ENCODE measurements at places on chromosomes 16 and 17.

DNA sequence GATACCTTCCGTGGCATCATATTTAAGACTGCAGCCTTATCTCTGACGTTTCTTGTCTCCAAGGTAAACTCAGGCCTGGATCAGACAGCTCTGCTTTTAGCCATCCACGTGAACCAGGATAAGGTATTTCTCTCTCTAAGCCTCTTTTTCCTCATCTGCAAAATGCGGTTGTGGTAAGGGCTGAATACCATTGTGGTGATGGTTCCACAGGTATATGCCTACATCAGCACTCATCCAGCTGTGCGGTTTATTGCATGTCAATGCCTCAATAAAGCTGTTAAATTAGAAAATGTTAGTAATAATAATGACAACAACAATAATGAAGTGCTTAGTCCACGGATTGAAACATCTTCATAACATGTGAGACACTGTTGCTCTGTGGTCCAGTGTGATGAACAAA lies 104.4 kb downstream of the GRIN2A start:
- no peak for DNase-seq

- DNase-seq, result no peak
Observed at GRCh38 chr17:27514595-27515413, 58.6 kb downstream of the KSR1 start.

GRCh38 chr17:6455321-6455705 lies 11.1 kb downstream of the PIMREG start:
- no peak for DNase-seq

- no peak for DNase-seq
Observed at GRCh38 chr17:75144816-75145512, 9.3 kb downstream of the JPT1 start.

DNA sequence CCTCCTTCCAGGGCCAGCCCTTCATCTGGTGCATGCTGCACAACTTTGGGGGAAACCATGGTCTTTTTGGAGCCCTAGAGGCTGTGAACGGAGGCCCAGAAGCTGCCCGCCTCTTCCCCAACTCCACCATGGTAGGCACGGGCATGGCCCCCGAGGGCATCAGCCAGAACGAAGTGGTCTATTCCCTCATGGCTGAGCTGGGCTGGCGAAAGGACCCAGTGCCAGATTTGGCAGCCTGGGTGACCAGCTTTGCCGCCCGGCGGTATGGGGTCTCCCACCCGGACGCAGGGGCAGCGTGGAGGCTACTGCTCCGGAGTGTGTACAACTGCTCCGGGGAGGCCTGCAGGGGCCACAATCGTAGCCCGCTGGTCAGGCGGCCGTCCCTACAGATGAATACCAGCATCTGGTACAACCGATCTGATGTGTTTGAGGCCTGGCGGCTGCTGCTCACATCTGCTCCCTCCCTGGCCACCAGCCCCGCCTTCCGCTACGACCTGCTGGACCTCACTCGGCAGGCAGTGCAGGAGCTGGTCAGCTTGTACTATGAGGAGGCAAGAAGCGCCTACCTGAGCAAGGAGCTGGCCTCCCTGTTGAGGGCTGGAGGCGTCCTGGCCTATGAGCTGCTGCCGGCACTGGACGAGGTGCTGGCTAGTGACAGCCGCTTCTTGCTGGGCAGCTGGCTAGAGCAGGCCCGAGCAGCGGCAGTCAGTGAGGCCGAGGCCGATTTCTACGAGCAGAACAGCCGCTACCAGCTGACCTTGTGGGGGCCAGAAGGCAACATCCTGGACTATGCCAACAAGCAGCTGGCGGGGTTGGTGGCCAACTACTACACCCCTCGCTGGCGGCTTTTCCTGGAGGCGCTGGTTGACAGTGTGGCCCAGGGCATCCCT lies 7.4 kb downstream of the NAGLU start:
- no peak for DNase-seq

GRCh38 chr16:67676516-67676915 lies 9.9 kb downstream of the C16orf86 start:
- no peak for DNase-seq

DNA sequence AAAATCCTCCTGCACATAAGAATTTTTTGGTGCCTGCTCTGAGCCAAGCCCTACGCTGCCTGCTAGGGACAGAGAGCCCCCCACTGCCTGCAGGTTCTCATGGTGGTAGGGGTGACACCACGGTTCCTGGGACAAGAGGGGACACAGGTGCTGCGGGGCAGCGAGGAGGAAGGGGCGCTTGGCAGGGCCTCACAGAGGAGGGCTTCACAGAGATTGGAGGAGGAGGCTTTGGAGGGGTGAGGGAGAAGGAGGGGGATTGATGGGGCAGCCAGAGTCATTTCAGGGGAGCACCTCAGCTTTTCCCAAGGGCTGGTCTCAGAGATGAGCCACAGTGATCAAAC lies 29.8 kb upstream of the GSG1L start:
- no peak for DNase-seq

- DNase-seq, result no peak
Observed at GRCh38 chr16:82016964-82017363, 5.7 kb upstream of the SDR42E1 start.

- no peak for DNase-seq
Observed at GRCh38 chr16:68360547-68360946, 49.7 kb downstream of the PRMT7 start.

- no peak for DNase-seq
Observed at GRCh38 chr16:10744370-10745030, 858 bp downstream of the NUBP1 start.

DNA sequence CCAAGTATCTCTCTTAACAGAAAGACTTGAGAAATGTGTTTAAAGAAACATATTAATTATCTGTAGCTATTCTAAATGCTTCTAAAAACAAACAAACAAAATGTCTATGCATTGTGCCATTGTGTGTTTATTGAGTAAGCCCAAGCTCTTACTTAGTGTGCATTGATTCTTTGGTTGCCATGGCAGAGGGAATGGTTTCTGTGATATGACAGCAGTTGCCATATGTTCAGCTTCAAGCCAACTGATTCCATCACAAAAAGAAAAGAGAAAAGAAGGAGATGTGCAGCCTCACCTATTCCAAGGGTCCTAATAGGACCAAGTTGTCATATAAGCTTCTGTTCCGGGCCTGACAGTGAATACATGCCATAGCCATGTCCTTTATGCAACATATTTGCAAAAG lies 457.5 kb downstream of the TOX3 start:
- no peak for DNase-seq

- no peak for DNase-seq
Observed at GRCh38 chr16:73753931-73754330, 542.7 kb upstream of the PSMD7 start.

DNA sequence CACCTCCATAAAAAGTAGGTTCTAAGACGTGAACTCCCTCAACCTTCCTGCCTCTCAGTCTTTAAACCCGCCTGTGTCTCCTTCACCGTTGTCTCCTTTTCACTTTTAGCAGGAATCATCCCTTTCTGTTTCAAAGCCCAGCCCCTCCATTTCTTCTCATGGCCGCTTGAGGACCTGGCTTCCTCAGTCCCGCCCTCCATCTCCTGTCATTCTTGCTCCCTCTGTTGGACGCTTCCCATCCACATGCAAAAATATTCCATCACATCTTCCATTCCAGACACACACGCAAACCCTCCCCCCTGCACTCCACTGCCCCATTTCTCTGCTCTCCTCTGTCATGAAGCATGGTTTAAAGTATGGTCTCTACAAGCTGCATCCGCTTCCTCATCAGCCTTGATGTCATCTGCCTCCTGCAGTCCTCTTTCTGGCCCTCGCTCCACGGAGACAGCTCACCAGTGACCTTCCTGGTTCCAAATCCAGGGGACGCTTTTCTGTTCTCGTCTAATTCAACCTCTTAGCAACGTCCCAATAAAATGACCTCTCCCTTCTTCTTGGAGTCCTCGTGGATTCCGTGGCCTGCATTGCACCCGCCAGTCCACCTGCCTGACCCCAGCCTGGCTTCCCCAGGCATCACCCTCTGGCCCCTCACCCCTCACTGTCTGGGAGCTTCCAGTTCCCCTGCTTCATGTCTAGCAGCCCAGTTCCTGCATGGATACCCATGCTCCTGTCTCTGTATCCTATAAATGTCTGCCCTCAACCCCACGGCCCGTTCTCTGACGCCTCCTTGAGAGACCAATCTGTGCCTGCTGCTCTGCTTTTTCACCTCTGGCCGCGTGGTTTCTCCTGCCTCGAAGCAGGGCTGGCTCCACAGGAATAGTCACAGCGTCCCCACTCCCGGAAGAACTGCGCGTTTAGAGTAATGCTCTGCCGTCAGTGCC lies 26.2 kb downstream of the ANKRD40 start:
- DNase-seq, result no peak

DNA sequence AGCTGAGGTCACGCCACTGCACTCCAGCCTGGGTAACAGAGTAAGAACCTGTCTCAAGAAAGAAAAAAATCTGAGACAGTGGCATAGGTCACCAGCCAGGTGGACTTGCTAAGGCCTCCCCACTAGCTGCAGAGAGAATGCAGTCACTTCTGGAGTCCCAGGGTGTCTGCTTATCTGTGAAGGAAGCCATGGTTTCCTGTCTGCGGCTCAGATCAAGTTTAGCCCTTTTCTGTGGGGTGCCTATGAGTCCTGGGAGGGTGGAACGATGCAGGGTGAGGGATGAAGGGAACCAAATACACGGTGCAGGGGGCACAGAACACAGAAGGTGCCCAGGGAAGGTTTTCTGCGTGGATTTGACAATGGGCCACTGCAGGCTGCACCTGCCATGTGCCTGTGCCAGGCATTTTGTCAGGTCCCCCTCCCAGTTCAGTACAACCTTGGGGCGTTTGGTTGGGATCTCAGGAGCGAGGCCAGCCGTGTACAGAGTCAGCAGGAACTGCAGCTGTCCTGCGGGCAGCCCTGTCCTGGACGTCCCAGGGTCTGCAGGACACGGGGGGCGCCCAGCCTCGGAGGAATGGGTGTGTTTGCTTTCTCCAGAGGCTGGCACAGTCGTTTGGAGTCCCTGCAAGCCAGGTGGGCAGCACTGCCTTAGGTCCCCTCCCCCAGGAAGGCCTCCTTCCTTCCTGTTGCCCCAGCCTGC lies 41.8 kb downstream of the RAB11FIP4 start:
- no peak for DNase-seq

DNA sequence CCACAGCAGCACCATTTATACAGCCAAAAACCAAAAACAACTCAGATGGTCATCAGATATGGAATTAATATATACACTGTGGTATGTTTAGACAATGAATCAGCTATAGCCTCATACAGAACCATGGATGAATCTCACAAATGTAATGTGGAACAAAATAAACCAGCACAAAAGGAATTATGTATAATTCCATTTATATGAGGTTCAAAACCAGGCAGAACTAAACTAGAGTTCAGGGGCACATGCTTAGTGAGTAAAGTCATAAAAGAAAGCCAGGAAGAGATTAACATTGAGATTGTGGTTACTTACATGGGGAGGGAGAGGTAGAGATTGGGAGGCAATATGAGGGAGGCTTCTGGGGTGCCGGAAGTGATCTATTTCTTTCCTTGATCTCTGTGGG lies 231.1 kb downstream of the COPRS start:
- DNase-seq, result no peak

DNA sequence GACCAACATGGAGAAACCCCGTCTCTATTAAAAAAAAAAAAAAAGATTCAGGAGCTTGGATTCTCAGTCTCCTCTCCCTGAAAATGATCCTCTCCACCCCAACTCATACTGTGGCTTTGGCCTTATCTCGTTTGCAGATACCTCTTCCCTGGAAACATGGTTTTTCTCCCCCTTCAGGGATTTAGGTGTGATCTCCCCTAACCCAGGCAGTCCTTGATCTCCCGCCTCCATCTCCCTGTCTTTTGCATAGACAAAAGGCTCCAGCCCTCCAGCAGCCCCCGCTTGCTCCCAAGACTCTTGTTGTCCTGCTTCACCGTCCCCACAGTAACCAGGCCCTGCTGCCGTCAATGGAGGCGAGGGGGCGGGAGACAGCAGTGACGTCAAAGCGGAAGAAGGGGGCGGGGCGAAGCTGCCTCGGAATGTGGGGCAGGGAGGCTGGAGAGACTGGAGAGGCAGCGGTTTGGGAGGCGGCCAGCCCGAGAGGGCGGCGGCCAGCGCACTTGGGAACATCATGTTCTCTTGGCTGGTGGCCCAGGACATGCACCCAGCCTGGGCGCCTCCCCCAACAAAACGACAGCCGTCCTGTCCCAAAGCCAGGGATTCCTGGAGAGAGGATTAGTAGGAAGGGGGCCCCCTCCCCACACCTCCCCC lies 1.9 kb upstream of the PER1 start:
- DNase-seq, result peak; percentile 64

DNA sequence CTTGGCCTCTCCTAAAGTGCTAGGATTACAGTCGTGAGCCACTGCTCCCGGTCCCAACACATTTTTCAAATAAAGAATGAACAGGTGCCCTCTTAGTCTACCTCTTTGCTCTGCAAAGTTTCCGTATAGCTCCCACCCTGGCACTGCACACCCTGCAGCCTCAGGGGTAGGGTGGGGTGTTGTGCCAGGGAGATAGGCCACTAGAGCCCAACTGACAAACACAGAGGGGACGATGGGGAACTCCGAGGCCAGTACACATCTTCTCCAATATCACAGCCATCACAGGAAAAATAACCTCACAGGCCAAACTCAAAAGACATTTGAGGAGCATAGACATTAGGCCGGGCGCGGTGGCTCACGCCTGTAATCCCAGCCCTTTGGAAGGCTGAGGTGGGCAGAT lies 2.7 kb upstream of the SLC12A4 start:
- no peak for DNase-seq

GRCh38 chr16:17389384-17389783 lies 81.4 kb downstream of the XYLT1 start:
- no peak for DNase-seq

GRCh38 chr17:6078458-6078871 lies 8.3 kb downstream of the WSCD1 start:
- no peak for DNase-seq

DNA sequence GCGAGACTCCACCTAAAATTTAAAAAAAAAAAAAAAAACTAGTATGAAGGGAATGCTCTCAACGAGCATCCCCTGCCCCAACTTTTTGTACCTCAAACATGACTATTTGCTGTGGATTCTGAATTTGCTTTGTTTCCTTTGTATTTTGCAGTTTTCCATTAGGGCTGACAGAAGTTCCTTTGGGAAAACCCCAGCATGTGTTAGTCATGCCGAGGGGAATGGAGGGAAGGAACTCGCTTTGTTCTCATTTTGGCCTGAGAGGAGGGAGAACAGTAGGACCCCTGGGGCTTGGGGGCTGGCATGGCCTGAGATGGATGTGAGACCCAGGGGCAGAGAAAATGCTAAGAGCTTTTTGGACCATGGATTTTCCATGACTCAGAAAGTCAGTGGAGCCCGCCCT lies 20.5 kb downstream of the KRT9 start:
- DNase-seq, result no peak

- no peak for DNase-seq
Observed at GRCh38 chr17:4422864-4423263, 10.9 kb upstream of the SPNS3 start.

DNA sequence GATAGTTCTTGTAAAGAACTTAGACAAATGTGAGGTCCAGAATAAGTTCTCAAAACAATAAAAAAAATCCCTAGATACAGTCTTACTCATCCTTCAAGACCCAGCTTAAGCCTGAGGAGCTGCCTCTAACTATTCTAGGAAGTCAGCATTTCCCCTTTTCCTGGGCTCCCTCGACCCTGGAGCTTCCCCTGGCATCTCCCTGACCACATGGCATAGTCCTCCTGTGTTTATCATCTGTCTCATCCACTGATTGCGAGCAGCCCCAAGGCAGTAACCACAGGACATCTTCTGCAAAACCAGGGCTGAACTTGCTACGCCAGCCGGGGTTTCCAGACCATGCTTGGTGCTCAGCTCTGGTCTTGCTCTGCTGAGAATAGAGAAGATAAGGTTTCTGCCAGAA lies 36.7 kb upstream of the NLRP1 start:
- no peak for DNase-seq

GRCh38 chr17:17111401-17112393 lies 69.4 kb downstream of the MPRIP start:
- DNase-seq, result no peak

- DNase-seq, result no peak
Observed at GRCh38 chr17:13600475-13601321, 1.0 kb downstream of the HS3ST3A1 start.

- DNase-seq, result no peak
Observed at GRCh38 chr16:70508752-70509151, 14.6 kb downstream of the COG4 start.

All from NCI-H1105 (cell line).